NCI-H187 treated with DMSO at 0.1 percent for 48 hours (cell line): ENCODE measurements at places on chromosomes 1 and 21.

DNA sequence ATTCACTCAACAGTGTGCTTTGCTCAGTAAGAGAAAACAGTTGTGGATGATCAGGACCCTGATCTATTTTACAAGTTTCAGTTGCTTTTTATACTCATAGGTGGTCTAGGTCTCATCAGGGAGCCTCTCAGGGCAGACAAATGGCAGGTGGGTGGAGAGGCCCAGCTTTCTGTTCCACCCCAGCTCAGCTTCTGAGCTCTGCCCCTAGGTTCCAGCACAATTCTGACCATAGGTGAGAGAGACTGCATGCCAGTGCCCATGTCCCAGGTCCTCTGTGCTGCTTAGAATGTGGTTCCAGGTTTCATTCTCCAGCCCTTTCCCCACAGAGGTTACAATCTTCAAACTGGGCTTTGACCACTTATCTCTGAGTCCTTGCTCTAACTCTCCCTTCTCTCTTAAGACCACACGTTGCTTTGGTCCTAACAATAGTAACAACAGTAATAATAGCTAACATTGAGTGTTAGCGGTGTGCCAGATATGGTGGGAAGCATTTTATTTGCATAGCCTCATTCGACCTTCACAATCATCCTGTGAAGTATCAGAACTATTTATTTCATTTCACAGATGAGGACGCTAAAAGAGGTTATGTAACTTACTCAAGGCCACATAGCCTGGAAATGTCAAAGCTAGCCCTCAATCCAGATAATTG is 19.6 kb upstream of the DUSP10 start:
- no peak for DNase-seq

DNA sequence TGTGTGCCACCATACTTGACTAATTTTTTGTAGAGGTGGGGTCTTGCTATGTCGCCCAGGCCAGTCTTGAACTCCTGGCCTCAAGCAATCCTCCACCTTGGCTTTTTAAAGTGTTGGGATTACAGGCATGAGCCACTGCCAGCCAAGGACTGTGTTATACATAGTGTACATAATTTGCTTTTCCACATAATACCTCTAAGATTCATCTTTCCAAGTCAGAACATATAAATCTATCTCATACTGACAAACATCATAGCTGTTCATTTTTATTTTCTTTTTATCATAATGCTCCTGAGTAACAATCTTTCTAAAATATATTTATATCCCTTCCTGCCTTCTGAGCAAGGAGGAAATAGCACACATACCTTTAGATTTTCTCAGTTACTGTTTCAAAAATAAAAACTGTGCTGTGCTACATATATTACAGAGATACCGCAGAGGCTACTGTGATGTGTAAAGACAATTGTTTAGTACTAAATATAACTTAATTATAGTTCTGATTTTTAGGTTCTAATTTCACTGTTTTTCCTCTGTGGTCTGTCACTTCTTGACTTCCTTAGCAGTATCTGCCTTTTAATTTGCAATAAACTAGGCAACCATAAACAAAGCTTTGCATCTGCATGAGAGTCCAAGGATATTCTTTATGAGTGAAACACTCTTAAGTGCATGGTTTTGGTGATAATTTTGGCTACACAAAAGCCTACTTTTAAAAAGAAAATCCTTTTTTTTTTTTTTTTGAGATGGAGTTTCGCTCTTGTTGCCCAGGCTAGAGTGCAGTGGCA is 59.3 kb downstream of the EYA3 start:
- DNase-seq = no peak

DNA sequence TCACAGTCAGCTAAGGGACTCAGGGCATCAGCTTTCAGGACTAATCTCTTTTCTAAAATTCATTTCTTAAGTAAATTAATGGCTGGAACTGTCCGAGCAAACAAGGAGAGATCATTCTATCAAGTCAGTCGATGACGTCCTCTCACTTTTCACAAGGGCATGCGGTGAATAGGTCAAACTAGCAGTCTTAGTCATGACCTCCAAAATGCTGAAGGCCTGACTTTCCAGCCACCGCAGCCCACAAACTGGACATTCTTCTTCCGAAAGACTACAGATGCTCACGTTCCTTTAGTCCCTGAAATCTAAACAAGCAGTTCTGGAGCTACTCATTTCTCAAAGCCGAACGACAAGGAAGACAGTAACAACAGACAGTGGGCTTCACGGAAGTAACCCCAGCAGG is 127.9 kb downstream of the TIAM1 start:
- DNase-seq = no peak

GRCh38 chr1:28887419-28887834 is 26.9 kb upstream of the EPB41 start:
- DNase-seq = no peak

GRCh38 chr1:224343679-224344078 is 13.0 kb upstream of the CNIH4 start:
- DNase-seq = no peak

- no peak for DNase-seq
Observed at GRCh38 chr21:38223893-38224540, 32.8 kb upstream of the KCNJ15 start.

DNA sequence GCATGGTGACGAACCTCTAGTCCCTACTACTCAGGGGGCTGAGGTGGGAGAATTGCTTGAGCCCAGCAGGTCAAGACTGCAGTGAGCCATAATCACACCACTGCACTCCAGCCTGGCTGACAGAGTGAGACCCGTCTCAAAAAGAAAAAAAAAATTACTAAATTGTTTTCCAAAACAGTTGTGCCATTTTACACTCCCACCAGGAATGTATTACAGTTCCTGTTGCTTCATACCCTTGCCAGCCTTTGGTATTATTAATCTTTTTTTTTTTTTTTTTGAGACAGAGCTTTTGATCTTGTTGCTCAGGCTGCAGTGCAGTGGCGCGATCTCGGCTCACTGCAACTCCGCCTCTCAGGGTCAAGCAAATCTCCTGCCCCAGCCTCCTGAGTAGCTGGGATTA is 55.9 kb downstream of the RPS6KA1 start:
- DNase-seq = no peak

- DNase-seq = no peak
Observed at GRCh38 chr1:158961178-158961577, 29.8 kb downstream of the PYHIN1 start.

- DNase-seq = no peak
Observed at GRCh38 chr1:154176337-154176736, 15.6 kb downstream of the TPM3 start.

DNA sequence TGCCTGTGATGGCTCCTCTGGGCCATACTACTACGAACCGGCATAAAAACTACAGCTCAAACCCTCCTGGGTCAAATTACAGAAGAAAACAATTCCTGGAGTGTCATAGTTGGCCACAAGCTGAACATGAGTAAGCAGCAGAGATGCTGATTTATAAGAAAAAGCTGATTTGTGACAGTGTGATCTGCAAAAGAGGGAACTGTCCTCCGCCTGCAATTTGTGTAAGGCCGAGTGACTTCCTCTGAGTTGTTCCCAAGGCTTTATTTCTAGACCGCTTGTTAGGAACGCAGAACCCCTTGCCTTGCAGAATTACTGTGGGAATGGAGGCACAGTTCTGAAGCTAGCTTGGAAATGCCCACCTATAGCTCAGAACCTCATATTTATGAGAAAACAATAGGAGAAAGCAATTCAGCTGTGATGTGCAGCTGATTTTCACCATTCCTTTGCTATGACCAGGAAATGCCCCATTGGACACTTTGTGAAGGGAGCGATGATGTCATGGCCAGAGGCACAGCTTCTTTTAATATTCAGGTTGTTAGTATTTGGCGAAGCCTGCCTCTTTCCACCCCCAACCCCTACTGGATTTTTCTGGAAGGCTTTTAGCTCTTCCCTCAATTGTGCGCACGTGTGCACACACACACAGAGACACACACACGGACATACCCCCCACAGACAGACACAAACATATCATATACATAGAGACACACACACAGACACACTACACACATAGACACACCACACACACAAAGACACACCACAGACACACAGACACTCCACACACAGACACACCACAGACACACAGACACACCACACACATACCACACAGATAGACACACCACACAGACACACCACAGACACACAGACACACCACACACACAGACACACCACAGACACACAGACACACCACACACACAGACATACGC is 47.6 kb downstream of the IER5 start:
- no peak for DNase-seq

DNA sequence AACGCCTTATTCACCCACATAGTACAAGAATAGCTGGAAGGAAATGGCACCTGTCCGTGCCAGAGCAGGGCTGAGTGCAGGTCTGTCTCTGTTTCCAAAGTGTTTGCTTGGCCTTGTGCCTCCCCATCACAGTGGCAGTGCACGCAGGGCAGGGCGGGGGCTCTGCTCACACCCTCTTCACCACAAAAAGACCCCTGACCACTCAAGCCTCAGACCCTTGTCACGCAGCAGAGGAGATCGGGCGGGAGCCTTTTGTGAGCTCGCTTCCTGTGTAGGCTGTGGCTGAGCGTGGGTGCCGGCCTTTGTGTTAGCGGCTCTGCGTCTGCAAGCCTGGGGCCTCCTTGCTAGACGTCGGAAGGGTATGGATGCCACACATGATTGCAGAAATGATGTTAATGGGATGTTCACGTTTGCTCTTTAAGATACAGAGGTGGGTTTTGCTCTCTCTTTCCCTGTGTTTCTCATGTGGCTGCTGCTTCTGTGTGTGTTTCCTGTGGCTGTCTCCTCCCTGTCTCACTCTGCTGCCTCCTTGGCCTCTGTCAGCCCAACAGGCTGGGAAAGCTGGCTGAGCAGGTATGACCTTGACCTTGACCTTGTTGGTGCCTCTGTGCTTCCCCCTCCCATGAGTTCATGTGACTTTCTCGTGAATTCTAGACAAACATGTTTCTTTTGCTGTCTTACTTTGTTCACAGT is 45.4 kb downstream of the S100B start:
- no peak for DNase-seq

- no peak for DNase-seq
Observed at GRCh38 chr1:21189906-21190500, 13.3 kb upstream of the EIF4G3 start.

DNA sequence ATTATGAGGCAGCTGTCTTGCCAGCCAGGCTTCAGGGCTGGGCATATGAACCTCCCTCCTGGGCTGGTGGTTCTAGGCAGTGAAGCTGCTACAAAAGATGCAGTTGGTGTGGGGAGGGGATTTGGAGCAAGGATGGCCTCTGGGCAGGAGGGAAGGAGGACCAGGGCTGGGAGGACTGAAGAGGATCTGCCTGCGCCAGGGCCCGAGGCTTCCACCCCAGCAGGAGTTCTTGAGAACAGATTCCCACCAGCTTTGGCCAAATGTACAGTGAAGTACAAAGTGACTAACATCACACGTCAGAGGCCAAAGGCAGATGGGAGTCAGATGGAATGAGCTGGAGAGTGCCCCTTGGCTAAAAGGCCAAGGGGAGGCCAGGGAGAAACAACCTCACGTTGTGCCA is 62.4 kb downstream of the DDX20 start:
- no peak for DNase-seq

DNA sequence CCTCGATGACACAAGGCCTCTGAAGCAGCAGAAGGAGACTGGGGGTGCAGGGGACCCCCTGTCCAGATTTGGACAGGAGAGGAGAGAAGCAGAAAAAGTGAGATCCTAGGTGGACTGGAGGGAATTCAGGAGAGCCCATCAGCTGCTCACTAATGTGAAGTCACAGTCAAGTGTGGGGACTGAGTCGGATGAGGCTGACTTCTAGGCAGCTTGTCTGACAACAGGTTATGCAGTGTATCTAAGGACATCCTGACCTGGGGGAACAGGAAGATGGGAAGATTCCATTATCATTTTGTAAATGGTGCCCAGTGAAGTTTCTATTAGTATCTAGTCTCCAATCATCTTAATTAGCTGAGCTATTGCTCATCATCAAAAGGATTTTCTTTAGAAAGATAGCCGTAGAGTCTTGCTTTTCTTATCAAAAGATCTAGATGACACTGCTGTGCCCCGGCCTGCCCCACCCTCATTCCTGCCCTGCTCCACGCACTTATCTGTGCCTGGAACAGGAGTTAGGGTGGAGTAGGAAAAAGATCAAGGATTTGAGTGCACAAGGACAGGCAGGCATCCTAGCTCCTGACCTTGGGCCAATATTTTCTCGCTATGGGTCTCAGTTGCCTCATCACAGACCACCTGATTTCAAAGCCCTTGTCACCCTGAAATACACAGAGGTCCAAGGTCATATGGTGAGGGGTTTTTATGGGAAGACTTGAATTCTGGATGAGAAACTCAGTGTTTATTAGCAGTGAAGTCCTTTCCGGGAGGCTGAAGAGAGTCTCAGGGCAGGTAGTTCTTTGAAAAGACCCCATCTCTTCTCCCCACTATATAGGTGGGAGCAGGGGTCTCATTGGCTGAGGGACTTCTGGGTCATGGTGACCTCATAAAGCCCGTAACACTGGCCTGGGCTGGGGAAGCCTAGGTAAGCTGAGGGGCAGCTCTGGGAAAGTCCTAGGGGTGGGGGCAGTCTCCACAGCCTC is at the start of gene MROH7:
Gene MROH7, plus strand, starts transcription at position 924 of the 974 bp plus-strand sequence. CDS start 11,141 bp downstream, outside the sequence.
- DNase-seq = no peak

- no peak for DNase-seq
Observed at GRCh38 chr1:155241841-155242264, 13.4 kb downstream of the ENTREP3 start.

DNA sequence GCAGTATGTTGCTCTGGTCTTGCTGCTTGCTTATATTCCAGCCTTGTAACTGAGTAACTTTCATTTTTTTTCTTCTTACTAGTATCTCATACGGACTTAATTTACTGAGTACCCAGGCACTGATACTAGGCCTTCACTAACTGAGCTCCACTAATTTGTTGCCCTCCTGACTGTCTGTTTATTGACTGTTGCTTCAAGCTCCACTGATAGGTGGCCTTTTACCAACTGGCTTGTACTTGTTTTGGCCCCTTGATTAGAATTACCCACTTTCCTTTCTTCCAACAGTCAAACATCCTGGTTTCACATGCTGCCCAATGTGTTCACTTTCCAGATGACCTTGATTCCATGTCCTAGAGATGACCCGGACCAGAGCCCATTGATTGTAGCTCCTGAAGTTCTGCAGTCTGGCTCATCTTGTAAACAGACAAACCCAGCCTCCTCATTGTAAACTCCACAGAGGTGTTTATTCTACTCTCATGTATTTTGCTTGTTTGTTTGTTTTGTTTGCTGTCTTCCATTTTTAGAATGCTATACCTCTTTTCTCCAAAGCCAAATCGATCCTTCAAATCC is 27.7 kb downstream of the RGS1 start:
- DNase-seq = no peak

- DNase-seq = no peak
Observed at GRCh38 chr1:173823781-173824314, 625 bp upstream of the DARS2 start.

- DNase-seq = peak; percentile 89
Observed at GRCh38 chr1:74343216-74343615, 108.0 kb downstream of the TNNI3K start.

DNA sequence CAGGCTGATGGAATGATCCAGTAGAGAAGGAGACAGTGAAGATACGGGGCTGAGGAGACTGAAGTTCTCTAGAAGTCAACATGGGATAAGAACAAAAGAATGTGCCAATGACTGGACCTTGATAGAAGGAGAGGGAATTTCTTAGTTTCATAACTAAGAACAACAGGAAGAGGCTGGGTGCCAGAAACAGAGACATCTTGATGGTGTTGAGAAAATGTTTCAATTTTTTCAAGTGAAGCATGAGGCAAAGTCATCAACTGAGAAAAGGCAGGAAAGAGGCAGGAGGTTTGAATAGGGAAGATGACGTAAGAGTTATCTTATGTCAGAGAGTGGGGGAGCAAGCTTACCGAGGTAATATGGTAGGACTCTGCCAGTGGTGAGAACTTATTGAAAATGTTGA is 80.1 kb downstream of the SPAG17 start:
- no peak for DNase-seq
